ENCODE measurements at places on chromosomes 16 and 17. TPM values are rescaled to one million over a fixed set of nuclear protein-coding genes. Genes with fewer than 3 reads are reported as not detected.

The SPATA22 gene
- 0.40 TPM for polyA plus RNA-seq

The TRPV2 gene
- 1.8 TPM for polyA plus RNA-seq

The TEX14 gene
- polyA plus RNA-seq = 0.44 TPM

The KRT15 gene
- polyA plus RNA-seq = 0.51 TPM

The EXOC3L1 gene
- 4.3 TPM for polyA plus RNA-seq

The EVI2A gene
- polyA plus RNA-seq = 1.5 TPM

The DNASE1L2 gene
- 0.36 TPM for polyA plus RNA-seq

GRCh38 chr17:55290492-55291113 lies 25.8 kb downstream of the HLF start:
- no peak for DNase-seq

GRCh38 chr16:11781773-11782172 lies 15.3 kb downstream of the ZC3H7A start:
- no peak for DNase-seq

GRCh38 chr17:72387969-72388368 lies 267.1 kb downstream of the SOX9 start:
- DNase-seq = no peak

DNA sequence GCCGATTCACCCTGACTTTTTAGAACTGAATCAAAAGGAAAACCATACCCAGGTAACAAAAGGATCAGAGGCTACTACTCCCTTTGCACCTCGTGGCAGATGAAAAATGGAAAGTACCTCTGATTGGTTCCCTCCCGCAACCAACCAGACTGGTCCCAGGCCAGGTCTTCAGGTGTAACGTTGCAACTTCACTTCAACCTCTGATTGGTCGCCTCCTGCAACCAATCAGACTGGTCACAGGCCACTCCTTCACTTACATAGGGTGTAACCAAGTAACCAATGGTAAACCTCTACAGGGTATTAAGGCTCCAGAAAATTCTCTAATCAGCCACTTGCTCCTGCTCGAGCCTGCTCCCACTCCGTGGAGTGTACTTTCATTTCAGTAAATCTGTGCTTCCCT lies 89.4 kb downstream of the ADCY9 start:
- no peak for DNase-seq

GRCh38 chr17:20208717-20209116 lies 199.6 kb downstream of the SPECC1 start:
- no peak for DNase-seq

DNA sequence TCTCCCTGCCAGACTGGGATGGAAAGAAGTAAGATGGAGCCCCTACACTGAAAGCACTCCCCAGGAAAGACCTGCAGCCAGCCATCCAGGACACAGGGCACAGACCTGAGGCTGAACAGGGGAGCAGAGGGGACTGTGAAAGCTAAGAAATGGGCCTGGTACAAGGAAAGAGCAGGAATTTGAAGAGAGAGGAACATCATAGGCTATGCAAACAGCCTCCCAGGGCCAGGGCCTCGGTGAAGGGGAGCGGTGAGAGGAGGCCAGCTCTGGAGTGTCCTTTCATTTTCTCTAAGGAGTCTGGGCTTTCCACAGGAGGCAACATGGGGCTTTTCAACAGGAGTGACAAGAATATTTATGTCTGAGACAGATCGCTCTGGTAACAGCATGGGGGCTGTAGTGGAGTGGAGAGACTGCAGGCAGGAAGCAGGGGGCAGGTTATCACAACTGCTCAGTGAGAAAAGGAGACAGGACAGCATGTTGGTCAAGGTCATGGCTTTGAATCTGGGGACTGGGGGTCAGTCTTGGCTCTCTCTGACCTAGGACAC lies 50.1 kb downstream of the TOM1L2 start:
- DNase-seq = no peak

- DNase-seq = no peak
These were observed 31.8 kb downstream of the SLC39A11 start for GRCh38 chr17:73060721-73061120.

- no peak for DNase-seq
These were observed 10.7 kb downstream of the COL1A1 start for GRCh38 chr17:50190603-50191358.

GRCh38 chr16:27472091-27473020 lies 70.4 kb downstream of the IL21R start:
- no peak for DNase-seq

DNA sequence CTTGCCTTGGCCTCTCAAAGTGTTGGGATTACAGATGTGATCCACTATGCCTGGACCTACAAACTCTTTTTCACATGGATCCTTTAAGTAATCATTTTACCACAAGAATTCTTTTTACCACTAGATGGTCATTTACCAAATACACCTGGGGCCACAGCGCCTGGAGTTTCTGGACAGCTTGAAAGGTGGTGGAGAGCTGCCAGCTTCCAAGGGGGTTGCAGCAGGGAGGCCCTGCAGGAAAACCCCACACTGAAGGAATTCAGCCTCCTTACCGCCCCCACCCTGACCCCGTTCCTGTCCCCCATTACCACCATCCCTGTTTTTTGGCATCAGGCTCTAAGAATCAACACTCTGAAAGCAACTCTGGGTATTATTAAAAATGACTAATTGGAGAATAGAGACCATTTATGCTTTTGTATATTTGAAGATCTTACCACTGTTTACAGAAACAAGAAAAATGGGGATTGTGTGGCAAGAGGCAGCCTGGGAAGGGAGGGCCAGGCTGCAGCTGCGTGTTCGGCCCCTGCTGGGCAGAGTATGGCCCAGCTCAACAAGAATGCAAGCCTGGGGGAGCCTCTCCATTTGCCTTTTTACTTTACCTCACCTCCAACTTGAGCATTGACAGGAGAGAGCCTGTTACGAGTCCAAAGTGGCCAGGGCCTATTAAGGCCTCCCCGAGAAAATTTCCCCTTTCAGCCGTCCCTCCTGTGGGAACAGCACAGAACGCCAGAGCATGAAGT lies 209.9 kb downstream of the ZFHX3 start:
- DNase-seq = no peak

GRCh38 chr17:59399914-59400313 lies 68.5 kb downstream of the YPEL2 start:
- DNase-seq = no peak

GRCh38 chr17:76561799-76562268 lies 22.0 kb downstream of the PRCD start:
- DNase-seq = no peak

All from renal cortex interstitium (tissue), 15 donors.